ENCODE measurements at places on chromosomes 1 and 21.

GRCh38 chr21:44515359-44516165, 24.4 kb downstream of the KRTAP10-1 start:
- no peak for DNase-seq

GRCh38 chr1:58739856-58740466, 40.1 kb upstream of the MYSM1 start:
- DNase-seq = no peak

- DNase-seq = no peak
Observed at GRCh38 chr1:224054611-224055010, 59.3 kb upstream of the FBXO28 start.

DNA sequence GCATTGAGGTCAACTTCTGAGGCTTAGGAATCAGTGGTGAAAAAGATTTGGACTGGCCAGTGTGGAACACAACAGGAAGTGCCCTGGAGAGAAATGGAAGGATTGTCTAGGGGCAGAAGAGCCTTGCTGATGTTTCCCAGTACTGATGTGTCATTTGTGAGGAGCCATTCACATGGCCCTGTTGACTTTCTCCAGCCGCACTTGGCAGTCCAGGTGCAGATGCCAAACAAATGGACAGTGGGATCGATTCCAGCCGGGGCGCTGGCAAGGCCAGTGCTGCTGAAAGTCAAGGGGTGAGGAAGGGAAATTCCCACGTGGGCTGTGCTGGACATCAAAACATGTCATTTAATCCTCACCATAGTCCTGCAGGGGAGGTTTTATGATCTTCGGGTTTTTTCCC, 4.9 kb upstream of the TRIM63 start:
- DNase-seq = no peak

- DNase-seq = no peak
Observed at GRCh38 chr1:3898994-3899753, 898 bp downstream of the C1orf174 start.

- DNase-seq = no peak
Observed at GRCh38 chr1:241660424-241660972, 8.4 kb downstream of the WDR64 start.

DNA sequence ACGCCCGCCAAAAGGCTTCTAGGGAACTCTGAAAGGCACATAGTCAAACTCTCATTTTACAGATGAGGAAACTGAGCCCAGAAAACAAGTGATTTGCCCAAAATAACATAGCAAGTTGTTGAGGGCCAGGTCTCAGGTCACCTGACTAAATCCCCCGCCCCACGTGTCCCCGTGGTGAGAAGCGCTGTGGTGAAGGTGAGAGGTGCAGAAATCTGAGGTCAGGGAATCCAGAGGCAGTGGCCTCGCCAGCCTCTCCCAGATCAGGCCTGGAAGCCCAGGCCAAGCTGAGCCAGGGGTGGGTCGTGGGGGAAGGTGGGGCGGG, 5.1 kb downstream of the HDGF start:
- DNase-seq = no peak

DNA sequence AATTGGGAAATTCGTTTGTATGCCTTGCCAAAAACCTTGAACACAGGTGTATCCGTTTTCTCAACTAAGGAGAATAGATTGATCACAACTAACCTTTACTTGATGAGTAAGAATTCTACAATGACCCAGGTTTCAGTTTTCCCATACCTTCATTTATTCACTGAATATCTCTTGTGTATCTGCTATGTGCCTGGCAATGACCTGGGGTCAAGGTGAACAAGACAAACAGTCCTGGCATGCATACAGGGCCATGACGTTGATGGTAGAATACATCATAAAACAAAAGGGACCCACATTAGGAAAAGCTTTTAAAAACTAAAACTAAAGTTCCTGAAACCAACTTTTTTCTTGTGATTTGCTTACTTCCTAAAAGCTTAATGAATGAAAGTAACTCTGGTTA, 32.1 kb upstream of the EXOSC10 start:
- no peak for DNase-seq

Data from T-helper 2 cell (primary cell).